ENCODE measurements at places on chromosomes 2 and 18.
A peak's percentile ranks its signal among the peaks of the same experiment; 100 is the strongest.

DNA sequence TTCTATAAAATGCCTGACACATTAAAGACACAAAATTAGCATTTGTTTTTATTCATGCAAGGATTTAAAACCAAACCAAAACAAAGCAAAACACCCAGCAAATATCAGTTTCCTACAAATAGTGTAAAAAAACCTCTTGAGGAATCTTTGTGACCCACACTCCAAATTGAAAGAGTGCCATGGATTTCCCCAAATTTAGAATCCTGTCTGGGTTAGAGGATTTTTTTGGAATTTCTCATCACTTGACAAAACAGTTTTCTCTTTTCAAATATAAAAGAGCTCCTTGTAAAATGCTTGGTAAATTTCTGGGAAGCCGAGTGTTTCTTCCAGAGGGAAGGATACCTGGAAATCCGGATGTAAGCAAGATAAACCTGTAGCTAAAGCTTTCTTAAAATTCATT lies 1.7 kb upstream of the FN1 start:
- no peak for DNase-seq

DNA sequence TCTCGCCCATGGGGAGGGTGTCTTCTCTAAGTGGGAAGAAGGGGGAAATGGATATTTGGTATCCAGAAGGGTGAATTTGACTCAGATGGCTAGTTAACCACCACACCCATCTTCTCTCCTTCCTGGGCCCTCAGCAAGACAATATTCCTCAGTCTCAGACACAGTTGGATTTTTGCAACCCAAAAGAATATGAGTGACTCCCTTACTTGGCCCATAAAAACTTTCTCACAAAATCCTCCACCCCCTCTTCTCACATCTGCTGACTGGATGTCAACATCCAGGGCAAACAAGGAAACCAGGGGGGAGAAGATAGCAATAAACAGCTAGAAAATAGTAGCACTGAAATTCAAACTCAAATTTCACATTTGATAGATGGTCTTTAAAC lies 35.3 kb upstream of the GCC2 start:
- no peak for DNase-seq

GRCh38 chr2:9610781-9611548 lies 19.8 kb downstream of the YWHAQ start:
- no peak for DNase-seq

DNA sequence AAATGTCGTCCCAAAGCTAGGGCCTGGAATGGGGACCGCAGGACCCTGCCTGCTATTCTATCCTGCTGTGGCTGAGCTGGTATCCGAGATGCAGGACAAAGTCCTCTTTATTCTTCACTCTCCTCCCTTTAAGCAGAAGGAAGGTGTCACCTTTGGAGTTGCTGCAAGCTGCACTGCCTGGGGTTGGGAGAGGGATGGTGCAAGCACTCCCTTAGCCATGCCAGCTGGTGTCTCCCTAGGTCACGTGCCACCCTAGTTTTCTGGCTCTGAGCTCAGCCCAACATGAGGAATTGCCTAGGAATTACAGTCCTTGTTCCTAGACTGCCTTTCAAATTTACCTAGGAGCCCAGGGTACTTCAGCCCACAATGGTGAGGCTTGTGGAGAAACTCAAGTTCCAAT lies 21.4 kb upstream of the FAM228A start:
- DNase-seq: no peak

- no peak for DNase-seq
Measured at GRCh38 chr2:85435220-85435958, 16.9 kb downstream of the SH2D6 start.

DNA sequence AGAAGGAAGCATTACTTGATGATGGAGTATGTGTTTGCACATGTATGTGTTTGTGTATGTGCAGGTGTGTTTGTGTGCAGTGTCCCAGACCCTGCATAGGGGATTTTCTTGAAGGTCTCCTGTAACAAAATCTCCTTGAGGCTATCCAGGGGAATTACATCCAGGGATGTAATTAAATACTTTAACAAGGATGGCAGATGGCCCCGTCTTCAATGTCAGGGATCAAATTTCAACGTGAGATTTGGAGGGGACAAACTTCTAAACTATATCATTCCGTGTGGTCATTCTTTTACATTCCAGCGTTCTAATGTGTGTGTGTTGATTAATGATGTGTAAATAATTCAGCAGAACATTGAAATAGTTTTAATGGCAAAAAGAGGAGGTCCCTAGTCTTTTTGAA lies 3.3 kb downstream of the UGT1A9 start:
- peak; percentile 73 for DNase-seq

DNA sequence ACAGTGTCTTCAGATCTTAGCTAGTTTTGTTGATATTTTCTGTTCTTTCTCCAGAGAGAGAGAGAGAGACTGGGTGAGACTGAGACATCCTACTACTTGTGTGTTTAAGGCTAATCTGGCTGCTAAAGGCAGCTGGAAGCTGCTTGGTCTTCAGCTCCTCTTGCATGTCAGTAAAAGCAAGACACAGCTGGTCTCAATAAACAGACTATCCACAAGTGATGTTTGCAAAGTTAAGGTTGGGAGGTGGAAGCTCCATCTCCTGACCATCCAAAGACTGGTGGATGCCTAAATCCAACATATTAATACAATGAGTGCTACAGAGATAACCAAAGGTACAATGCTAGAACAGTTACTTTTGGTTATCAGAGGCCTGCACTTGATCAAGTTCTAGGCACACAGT lies 17.8 kb downstream of the ERFE start:
- DNase-seq: no peak

DNA sequence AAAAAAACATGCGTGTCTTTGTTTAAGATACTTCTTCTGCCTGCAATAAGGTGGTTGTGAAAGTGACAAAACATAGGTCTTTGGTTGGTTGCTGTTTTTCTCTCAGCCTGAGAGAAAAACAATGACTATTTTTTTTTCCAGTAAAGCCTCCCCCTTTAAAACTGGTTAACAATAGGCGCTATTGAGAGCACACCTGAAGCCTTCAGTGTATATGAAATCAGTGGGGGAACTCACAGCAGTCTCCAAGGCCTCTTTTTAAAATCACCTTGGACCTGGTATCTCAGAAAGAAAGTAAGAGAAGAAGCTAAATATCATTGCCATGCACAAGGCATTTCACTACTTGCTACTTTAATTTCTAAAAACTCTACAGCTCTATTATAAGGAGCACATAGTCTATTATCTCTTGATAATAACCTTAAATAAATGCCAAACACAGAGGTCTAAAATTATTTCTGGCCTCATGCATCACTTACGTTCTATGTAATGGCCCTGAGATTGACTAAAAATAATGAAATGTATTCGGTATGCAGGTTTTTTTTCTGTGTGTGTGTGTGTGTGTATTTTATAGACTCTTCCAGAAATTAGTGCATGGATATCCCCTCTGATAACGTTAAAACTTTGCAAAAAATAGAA lies 544.4 kb downstream of the TDRD15 start:
- no peak for DNase-seq

DNA sequence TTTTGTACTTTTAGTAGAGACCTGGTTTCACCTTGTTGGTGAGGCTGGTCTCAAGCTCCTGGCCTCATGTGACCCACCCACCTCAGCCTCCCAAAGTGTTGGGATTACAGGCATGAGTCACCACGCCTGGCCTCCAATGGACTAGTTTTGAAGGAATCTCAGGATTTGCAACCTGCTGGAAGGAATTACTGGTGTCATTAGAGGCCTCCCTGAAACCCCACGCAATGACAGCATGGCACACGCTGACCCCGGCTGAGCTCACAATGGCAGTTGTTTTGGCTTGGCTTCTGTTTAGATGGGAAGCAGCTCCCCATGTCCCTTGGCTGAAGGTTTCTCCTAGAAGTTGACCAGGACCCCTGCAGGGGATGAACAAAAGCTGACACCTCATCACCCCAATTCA lies 23.1 kb upstream of the COPS8 start:
- no peak for DNase-seq

DNA sequence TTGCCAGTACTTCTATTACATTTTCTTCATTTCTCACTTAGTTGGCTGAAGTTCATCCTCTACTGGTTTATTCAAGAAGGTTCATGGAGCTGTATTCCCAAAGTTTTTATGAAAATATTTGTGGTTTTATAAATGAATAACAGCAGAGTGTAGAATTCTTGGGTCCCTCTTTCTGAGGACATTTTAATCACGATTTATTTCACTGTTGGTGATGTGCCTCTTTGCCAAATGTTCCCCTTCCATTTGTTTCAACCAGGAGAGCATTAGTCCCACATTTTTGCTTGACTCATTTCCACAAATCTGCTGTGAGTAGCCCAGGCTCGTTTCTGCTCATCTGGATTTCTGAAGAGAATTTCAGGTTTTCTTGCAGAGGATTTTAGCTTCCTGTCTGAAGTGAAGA lies 20.8 kb downstream of the COPS7B start:
- no peak for DNase-seq

- DNase-seq: peak; percentile 29
Measured at GRCh38 chr18:12254136-12254819, at the start of gene CIDEA. Gene CIDEA (plus strand): TSS chr18:12254361. CDS start chr18:12254384, 23 bp downstream.

DNA sequence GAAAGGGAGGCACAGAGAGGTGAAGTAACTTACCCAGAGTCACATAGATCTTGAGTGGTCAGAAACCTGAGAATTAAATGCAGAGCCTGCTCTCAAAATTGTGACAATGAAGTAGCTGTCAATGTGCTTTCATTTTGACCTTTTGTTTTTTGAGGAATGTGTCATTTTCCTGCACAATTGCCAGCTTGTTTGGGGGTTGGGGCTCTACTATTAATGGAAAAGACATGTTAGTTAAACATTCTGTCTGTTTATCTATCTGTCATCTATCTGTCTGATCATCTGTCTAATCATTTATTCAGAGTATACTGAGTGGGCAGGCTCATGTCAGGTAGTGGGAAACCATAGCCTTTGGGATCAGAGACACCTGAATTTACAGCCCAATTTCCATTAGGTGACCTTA lies 428.4 kb downstream of the TSN start:
- no peak for DNase-seq

- DNase-seq: peak; percentile 11
Measured at GRCh38 chr18:77899972-77900754, 650.5 kb downstream of the GALR1 start.

- DNase-seq: no peak
Measured at GRCh38 chr2:134231965-134232340, 21.9 kb upstream of the MGAT5 start.

GRCh38 chr2:36173760-36174404 lies 181.7 kb upstream of the CRIM1 start:
- no peak for DNase-seq

DNA sequence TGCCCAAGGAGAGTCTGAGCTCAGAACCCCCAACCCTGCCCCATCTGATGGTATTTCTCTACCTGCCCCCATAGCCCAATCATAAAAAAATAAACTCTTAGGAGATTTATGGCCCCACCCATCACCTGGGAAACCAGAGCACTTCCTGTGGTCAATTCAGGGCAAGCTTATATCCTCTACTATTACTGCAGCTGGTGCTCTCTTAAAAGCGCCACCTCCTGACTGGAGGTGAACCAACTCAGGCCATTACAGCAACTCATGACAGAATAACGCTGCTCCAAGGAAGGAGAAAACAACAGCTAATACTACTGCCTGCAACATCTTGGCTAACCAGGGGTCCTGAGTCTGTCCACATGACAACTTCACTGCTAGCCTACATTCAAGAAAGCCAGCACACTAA lies 195.7 kb downstream of the MTCL1 start:
- DNase-seq: no peak

- DNase-seq: no peak
Measured at GRCh38 chr2:188314314-188315054, 22.8 kb downstream of the GULP1 start.

GRCh38 chr2:120914839-120915521 lies 179.3 kb downstream of the GLI2 start:
- DNase-seq: no peak

GRCh38 chr18:7332452-7332851 lies 101.6 kb downstream of the LRRC30 start:
- DNase-seq: no peak

- DNase-seq: no peak
Measured at GRCh38 chr18:7593218-7593819, 26.2 kb downstream of the PTPRM start.

DNA sequence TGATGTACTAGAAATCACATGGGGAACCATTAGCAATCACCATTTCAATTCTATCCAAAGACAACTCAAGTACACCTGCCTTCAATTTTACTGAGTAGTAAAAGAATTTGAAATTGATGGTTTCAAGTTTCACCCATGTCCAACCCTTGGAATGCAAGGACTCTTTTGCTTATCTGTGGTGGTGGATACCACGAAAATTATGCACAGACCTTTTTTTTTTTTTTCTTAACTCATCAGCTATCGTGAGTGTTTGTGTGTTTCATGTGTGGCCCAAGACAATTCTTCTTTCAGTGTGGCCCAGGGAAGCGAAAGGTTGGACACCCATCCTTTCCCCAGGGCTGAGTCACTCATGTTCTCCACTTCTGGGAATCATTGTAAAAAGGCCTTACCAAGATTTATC lies 23.1 kb downstream of the ID2 start:
- no peak for DNase-seq

GRCh38 chr2:60852282-60852860 lies 29.0 kb upstream of the REL start:
- no peak for DNase-seq

- peak; percentile 6 for DNase-seq
Measured at GRCh38 chr2:238286987-238287736, 1.2 kb downstream of the PER2 start.

- no peak for DNase-seq
Measured at GRCh38 chr18:2969695-2970094, 43.2 kb downstream of the LPIN2 start.

GRCh38 chr2:99488539-99489062 lies 1.2 kb downstream of the REV1 start:
- peak; percentile 49 for DNase-seq

GRCh38 chr2:202337151-202337550 lies 39.0 kb upstream of the BMPR2 start:
- no peak for DNase-seq

DNA sequence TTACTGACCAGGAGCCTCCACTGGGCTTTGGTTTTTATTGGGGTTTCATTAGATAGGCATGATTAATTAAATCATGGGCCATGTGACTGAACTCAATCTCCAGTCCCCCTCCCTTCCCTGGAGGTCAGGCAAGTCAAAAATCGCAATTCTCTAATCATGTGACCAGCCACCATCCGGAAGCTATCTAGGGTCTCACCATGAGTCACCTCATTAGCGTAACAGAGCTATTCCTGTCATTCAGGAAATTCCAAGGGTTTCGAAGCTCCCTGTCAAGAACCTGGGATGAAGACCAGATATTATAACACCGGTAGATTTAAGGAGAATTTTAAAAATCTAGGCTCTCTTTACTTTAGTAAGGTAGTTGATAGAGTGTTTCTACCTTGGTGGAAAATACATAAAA lies 180.3 kb upstream of the TCF4 start:
- DNase-seq: no peak

GRCh38 chr2:218326315-218326714 lies 30.3 kb upstream of the CATIP start:
- no peak for DNase-seq

DNA sequence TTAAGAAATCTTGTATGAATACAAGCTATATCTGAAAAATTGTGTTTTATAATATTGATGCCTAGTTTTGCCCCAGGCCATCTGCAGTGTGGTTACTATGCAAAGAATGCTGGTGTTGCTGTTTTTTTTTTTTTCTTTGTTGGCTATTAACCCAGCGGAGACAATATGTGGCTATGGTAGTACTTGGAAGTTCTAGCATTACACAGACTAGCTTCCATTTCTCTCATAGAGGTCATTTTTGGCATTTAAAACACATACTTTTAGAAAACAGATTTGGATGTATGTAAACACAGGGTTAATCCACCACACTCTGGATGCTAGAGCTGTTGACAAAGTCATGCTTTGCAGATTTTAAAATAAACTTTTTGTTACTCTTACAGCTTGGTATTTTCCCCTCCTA lies 209.8 kb downstream of the NEDD4L start:
- DNase-seq: no peak

Data from NCI-H2171 treated with DMSO at 0.1 percent for 48 hours (cell line).